NCI-H2029 treated with DMSO at 0.1 percent for 48 hours (cell line): ENCODE measurements at places on chromosomes 2 and 18.

DNA sequence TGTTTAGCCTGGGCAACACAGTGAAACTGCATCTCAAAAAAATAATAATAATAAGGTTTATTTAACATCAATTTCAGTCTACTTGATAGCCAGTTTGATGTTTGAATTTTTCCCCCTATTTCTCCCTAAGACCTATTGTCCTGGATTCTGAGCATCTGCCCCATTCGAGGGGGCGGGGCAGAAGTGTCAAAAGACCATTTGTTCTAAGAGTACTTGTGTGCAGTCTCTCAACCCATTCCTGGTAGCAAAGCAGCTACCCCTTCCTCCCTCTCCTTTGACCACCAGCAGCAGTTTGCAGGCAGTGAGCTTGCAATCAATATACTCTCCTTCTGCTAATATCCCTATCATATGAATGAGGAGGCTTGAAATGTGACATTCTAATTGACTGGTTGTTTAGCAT lies 71.9 kb downstream of the VWC2L start:
- DNase-seq = peak; percentile 44

GRCh38 chr2:45269149-45269793 lies 260.0 kb upstream of the SIX2 start:
- DNase-seq = no peak

DNA sequence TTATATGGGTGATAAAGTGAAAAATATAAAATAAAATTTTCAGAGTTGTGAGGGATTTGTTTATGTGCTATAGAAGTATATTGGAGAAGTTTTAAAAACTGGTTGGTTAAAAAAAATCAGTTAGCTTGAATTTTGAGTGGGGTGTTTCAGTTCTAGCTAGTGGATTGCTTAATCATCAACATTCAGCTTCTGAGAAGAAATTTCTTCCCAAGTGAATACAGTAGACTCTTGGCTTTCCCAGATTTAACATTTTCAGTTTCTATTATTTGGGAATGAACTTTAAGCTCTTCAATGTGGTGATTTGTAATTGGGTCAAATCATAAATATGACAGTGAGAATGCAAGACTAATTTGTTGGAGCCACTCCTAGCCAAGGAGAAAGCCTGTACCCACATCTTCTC lies 120.8 kb downstream of the PLCL1 start:
- no peak for DNase-seq

DNA sequence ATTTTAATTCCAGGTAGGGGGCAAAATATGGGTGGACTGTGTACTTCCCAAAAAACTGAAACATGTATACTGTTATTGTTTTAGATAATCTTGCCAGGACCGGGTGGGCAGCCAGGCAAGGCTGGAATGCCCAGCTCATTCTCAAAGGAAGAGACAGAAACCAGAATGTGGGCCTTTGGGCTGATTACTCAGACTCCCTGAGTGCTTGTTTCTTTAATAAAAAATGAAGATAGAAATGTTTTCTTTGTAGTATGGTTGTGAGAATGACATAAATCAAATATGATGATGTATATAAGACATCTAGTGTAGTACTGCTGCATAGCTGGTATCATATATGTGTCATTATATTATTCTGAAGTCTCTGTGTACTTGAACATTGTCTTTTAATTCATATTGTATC lies 231.6 kb upstream of the NT5C1B start:
- no peak for DNase-seq

DNA sequence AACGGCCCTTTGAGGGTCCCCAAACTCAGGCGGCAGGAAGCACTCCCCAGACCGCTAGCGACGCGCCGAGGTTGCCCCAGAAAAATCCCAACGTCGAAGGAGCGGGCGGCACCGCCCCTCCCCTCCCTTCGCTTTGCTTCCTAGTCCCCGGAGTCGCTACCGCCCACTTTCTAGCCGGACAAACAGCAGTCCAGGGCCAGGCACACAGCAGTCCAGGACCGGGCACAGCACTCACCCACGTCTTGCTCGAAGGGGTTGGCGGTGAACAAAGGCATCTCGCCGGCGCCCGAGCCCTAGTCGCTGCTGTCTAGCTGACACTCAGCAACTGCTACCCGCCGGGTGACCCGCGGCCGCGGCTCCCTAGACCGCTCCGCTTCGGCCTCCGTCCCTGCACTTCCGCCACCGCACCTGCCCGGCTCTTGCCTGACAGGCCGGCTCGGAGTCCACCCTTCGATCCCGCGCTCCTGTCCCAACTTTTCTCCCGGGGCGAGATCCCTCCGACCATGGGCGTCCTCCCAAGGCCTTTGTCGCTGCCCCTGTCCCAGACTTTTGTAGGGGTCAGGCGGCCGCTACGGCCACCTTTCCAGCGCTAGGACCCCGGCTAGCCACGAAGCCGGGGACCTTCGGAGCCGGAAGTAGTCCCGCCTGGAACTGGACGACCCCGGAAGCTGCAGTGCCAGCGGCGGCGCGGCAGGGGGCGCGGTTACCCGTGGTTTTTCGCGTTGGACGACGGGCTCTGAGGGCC lies at the start of gene STAM2:
Gene STAM2, minus strand, starts transcription at position 396 of the 745 bp plus-strand sequence. Its CDS starts 121 bp downstream, at position 275.
- peak; percentile 78 for DNase-seq

- no peak for DNase-seq
Observed at GRCh38 chr2:222256250-222256649, 42.5 kb downstream of the PAX3 start.

GRCh38 chr18:36335476-36336279 lies 38.2 kb downstream of the FHOD3 start:
- no peak for DNase-seq

DNA sequence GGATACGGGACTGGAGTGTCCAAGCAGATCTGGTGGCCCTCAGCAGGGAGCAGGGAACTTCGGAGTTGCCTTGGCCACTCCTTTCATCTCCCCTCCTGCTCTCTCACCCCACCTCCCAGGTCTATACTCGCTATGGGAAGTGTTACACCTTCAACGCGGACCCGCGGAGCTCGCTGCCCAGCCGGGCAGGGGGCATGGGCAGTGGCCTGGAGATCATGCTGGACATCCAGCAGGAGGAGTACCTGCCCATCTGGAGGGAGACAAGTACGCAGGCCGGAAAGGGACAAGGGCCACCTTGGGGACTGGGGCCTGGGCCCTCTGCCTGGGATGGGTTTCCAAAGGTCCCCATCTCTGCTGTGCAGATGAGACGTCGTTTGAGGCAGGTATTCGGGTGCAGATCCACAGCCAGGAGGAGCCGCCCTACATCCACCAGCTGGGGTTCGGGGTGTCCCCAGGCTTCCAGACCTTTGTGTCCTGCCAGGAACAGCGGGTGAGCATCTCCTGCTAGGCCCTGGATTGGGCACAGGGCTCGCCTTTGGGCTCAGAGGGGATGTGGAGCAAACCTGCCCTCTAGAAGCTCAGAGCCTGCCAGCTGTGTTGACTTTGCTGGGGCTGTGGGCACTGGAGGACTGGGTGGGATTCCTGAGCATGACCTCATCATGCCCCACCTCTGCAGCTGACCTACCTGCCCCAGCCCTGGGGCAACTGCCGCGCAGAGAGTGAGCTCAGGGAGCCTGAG lies 11.8 kb downstream of the CHPF start:
- no peak for DNase-seq

DNA sequence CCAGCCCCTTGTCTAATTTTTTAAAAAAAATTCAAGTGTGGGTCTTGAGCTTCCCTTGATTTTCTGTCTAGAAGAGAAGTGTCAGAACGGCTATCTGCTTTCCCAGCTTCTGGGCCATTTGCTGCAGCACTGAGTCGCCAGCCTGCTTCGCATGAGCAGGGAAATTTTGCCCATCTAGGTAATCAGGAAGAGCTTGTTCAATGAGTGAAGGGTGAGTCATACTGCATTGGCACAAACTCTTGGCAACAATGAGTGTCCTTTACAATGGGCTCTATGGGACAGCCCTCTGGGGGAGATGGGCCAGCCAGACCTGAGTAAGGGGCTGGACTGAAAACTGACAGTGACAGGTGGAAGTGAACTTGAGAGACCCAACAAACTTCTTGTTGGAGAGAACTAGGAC lies 2.4 kb upstream of the RNF144A start:
- DNase-seq = no peak

- DNase-seq = no peak
Observed at GRCh38 chr18:48340560-48340959, 68.6 kb downstream of the ZBTB7C start.

- no peak for DNase-seq
Observed at GRCh38 chr2:102049756-102050443, 58.1 kb downstream of the IL1R2 start.

DNA sequence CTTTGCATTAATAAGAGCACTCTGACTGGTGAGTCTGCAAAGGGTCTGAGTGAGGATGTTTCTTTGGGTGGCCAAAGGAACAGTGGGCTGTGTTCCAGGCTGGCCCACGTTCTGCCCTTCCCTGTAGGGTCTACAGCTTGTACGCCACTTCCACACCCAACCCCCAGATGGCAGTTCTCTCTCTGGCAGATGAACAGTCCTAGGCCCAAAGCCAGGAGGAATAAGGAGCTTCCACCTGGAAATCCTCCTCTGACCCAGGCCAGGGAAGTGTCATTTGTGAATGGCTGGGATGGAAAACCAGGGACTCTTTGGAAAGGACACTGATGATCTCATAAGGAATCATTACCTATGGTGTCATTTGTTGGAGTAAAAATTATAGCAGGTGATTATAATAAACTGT lies 6.6 kb downstream of the OTOF start:
- no peak for DNase-seq

GRCh38 chr18:60555625-60556024 lies 183.1 kb upstream of the MC4R start:
- no peak for DNase-seq

- no peak for DNase-seq
Observed at GRCh38 chr2:96218508-96219131, 10.0 kb upstream of the STARD7 start.

DNA sequence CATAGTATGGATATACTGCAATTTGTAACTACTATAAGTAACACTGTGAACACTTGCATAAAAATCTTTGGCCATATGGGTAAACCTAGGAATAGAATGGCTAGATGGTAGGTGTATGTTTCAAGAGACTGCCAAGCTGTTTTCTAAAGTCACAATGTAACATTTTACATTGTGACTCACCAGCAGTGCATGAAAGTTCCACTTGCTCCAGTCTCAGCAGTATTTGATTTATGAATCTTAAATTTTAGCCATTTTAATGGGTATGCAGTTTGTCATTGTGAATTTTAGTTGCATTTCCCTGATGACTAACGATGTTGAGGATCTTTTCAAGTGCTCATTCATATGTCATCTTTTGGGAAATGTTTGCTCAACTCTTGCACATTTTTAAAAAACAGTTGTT lies 86.1 kb downstream of the FARSB start:
- no peak for DNase-seq

GRCh38 chr2:67309281-67309680 lies 87.9 kb upstream of the ETAA1 start:
- DNase-seq = no peak

DNA sequence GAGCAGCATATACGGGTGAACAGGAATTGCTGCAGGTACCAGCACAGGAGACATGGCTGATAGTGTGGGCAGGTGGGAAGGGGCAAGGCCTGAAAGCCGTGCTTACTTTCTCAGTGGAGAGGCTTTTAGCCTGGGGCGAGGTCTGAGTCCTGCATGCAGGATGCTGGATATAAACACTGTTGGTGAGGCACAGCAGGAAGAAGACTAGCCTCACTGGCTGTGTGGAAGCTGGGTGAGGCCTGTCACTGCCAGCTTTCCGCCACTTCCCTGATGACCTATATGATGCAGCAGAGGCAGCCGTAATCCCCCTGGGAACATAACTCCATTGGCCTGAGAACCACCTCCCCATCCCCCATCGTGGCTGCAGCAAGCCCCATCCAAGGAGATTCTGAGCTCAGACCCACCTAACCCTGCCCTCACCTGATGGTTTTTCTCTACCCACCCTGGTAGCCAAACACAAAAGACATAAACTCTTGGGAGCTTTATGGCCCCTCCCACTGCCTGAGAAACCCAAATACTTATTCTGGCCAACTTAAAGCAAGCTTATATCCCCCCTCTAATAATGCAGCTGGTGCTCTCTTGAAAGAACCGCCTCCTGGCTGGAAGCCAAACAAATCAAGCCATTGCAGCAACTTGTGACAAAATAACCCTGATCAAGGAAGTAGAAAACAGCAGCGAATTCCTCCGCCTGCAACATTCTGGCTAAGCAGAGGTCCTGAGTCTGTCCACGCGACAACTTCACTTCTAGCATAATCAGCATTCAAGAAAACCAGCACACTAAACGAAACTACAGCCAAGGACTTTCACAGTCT lies 54.6 kb upstream of the DSC1 start:
- no peak for DNase-seq

- no peak for DNase-seq
Observed at GRCh38 chr2:121567452-121567851, 36.8 kb downstream of the RNU4ATAC start.
